ENCODE measurements at places on chromosomes 2 and 18.

- no peak for DNase-seq
Measured at GRCh38 chr2:230593765-230594164, 118.9 kb upstream of the CAB39 start.

DNA sequence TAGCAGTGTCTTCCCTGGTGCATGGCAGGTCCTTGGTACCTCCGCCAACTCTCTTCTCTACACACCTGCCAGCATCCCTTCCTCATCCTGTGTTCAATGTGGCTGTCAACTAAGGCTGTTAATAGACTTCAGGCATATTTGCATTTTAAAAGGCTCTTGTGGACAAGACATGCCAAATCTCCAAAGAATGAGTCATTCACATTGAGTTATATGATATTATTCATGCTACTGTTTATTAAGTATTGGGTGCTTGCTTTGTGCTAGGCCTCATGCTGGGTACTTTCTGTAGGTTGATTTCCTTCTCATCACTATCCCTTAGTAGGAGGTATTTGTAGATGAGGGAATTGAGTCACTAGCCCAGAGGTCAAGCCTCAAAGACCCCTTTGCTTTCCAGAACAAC is 5.2 kb downstream of the MYO1B start:
- DNase-seq: no peak

DNA sequence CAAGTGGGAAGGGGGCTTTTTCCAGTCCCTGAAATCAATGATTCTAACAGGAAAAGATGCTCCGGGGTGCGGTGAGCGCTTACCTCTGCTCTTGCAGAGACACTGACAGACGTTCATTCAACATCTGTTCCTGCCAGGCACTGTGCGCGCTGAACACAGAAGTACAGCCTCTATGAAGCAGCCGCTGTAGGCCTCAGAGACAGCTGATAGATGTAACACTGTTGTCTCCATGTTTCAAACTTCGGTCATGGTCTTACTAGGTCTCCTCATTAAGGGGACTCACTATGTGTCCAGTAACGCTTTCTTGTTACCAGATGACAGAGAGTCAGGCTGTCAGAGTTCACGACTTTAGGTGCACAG is 649 bp upstream of the CLIP4 start:
- no peak for DNase-seq

GRCh38 chr2:208645226-208645625 is 238.6 kb downstream of the PTH2R start:
- DNase-seq: no peak

GRCh38 chr2:116718451-116718850 is 1096.0 kb upstream of the DDX18 start:
- no peak for DNase-seq

- no peak for DNase-seq
Measured at GRCh38 chr2:205637320-205637602, 45.0 kb upstream of the NRP2 start.

GRCh38 chr2:111519071-111519470 is 364.9 kb downstream of the ANAPC1 start:
- DNase-seq: no peak

GRCh38 chr2:88835726-88836125 is 144.3 kb downstream of the RPIA start:
- no peak for DNase-seq

DNA sequence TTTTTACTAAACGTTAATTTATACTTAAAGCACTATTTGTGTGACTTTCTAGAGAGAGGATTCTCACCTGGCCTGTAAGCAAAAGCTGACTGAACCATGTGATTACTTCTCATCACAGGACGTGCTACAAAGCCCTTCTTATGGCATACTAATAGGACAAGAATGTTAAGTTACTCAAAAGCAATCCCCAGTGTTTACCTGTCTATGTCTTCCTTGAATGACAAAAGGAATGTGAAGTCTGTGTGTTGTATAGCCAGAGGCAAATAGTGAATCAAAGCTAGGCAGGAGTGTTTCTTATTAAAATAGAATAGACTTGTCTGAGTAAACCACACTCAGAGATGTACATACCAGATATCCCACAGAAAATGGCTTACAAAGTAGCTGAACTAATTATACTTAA is 1465.5 kb downstream of the SUCLG1 start:
- no peak for DNase-seq

DNA sequence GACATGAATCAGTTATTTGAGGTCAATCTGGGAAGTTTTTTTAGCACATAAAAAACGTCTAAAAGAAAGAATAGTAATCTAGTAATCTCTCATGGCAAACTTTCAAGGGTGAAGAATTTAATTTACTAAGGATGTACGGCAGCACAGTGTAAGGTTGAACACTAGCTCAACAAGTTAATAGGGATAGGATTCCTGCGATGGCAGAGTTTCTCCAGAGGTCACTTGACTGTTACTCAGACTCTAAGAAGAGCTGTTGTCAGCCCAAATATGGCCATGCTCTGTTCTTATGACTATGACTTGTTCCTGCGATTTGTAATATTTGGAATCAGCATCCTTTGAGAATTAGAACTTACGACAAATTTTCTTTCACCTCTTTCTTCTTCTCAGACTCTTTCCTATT is 553.3 kb upstream of the TNP1 start:
- DNase-seq: no peak

DNA sequence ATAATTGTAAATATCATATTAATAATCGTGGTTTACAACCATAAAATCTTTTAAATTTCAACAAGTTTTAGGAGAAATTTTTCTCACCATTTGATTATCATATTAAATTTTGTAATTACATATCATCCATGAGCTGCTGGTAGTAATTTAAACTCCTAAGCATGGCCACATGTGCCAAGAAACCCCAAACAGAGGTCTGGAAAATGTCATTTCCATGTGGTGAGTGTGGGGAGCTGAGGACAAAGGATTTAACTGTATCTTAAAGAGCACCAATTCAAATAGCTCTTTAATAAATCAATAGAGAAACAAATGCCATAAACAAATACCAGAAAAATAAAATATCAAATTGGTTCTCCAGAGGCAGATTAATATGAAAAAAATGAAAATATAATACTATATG is 26.3 kb downstream of the PSME4 start:
- no peak for DNase-seq

DNA sequence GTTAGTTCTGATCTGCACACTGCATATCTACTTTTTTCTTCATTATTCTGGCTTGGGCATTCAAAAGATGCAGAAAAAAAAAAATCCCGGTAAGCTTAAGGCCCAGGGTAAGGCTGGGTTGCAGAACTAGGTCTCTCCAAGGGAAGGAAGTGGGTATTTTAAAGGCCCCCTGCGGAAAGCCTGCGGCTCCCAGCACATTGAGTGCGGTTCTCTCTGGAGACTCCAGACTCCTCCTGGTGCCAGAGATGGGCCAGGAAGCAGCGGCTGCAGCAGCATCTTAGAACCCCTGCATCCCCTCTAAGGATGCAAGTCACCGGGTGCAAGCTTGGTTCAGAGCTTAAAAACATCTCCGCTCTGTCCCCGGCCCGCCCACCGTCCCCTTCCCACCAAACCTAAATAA is 49.5 kb downstream of the TGIF1 start:
- DNase-seq: no peak

- DNase-seq: no peak
Measured at GRCh38 chr2:88136817-88137216, 9.0 kb upstream of the FABP1 start.

DNA sequence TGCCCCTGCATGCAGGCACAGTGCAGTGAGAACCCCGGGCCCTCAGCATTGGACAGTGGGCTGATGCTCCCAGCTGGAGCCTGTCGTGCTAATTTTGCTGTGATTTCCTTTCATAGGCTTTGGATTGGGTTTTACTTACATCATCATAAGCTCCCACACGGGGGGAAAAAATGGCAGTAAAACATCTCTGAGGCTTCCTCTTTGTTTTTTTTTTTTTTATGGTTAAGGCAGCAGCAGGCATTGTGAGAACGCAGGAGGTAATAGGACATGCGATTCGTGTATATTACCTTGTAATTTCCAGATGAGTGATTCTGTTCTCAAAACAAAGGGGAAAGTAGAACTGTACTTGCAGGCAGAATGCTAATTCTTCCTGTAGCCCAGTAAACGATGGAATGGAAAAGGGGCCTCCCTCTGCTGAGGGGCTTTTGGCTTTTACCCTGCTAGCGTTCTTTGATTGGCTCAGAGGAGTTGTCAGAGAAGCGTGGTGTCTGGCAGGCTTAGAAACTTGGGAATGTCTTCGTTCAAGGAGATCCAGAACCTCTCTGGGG is 89.7 kb downstream of the NPAS2 start:
- no peak for DNase-seq

- no peak for DNase-seq
Measured at GRCh38 chr2:94995553-94996304, 29.8 kb upstream of the MAL start.

GRCh38 chr2:43020296-43020695 is 206.1 kb downstream of the ZFP36L2 start:
- DNase-seq: no peak

- DNase-seq: no peak
Measured at GRCh38 chr2:94956797-94957391, 68.6 kb upstream of the MAL start.

DNA sequence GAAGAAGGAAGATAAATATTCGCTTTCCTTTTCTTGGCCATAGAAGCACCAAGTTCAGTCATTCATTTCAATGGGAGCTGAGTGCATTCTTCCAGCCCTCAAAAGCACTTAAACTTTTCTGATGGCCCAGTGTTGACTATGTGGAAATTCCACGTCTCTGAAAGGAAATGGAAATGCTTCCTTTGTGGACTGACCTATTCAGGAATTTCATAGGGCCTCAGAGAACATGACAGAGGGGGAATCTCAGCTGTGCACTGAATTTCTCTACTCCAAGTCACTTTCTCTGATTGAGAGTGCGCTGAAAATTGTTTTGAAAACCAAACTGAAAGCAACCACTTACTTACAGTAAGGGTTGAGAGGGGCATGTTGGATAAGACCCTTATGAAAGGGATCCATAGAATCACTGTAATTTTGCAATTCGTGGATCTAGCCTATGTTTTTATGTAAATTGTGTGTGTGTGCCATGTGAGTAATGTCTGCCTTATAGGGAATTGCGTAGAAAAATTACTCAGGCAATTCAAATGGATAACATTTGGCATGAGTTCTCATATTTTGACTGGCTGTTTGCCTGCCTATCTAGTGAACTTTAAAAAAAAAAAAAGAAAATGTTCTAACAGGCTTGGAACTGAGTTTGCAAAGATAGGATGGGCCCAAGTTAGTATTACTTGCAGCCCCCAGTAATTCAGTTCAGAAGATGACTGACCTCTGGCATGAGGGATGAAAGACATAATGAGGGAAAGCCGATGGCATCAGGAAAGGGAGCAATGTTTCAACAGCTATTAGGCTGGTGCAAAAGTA is 437.0 kb downstream of the PTPRM start:
- no peak for DNase-seq

GRCh38 chr18:56330366-56331110 is 307.9 kb downstream of the TXNL1 start:
- DNase-seq: no peak

DNA sequence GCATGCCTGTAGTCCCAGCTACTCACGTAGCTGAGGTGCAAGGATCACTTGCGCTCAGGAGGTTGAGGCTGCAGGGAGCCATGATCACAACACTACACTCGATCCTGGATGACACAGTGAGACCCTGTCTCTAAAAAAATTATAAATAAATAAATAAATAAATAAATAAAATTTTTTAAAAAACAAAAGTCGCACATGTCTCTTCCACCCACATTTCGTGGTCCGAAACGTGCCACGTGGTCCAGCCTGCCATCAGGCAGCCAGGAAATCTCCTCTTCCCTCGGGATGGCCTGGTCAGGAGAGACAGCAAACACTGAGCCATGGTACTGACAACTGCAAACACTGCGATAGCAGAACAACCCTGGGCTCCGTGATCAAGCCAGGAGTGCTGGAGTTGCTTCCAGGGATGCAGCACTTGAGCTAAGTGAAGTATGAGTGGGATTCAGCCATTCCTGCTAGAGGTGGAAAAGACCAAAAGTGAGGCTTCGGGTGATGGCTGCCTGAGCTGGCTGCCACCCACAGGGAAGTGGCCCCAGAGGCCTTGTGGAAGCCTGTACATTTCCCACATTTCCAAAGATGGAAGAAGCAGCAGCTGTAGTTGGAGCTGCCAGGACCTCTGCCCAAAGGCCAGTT is 193.1 kb downstream of the SMAD2 start:
- DNase-seq: no peak

- no peak for DNase-seq
Measured at GRCh38 chr18:39441648-39442047, 1876.0 kb upstream of the CELF4 start.

- no peak for DNase-seq
Measured at GRCh38 chr18:56083523-56084287, 495.7 kb upstream of the TCF4 start.

GRCh38 chr2:11420671-11421070 is 45.3 kb downstream of the E2F6 start:
- DNase-seq: no peak

GRCh38 chr2:191410646-191411436 is 165.6 kb downstream of the MYO1B start:
- no peak for DNase-seq

DNA sequence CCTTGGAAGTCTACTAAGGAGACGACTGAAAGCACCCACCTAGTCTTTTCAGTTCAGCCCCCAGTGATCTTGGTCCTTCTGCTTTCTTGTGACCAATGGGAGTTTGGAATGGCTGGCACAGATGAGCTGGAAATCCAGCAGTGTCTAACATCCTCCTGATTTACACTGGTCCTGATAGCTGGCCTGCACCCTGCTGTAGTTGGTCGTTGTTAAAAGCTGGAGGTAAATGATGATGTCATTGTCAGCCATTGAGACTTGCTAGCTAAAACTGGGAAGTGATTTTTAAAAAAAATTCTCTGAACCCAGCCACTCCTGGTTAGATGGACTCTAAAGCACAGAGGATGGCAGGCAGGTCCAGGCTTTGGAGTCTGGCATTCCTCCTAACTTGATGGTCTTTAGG is 19.3 kb downstream of the CCT7 start:
- no peak for DNase-seq

DNA sequence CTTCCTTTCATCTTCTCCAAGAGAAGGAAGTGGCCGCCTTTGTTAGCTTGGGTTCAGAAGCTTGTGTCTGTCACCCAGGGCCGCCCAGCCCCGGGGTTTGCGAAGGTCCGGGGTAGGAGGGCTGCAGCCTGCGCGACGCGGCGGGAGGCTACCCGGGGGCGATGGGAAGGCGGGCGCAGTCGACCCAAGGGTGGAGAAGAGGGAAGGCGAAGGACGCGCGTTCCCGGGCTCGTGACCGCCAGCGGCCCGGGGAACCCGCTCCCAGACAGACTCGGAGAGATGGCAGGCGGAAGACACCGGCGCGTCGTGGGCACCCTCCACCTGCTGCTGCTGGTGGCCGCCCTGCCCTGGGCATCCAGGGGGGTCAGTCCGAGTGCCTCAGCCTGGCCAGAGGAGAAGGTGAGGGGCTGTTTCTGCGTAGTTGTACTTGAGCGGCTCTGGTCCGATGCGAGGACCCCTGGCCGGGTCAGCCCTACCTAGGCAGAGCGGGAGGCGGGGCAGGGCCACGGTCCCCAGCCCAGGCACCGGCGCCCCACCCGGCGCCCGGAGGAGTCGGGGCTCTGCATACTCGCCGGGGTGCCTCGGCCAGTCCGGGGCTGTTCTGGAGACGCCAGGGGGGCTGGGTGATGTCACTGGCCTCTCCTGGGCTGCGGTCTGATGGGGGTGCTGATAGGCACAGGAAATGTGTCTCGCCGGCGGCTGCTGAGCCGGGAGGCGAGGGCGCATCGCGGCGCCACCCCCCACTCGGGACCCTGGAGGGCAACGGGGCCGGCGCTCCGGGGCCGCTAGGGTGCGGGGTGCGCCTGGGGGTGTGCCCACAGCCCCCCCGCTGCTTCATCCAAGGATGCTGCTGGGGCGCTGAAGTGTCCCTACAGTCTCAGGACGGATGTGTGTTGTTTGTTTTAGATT is at the start of gene QPCT:
Gene QPCT, plus strand, starts transcription at position 178 of the 909 bp plus-strand sequence. Its CDS starts 102 bp downstream, at position 280.
- DNase-seq: no peak

GRCh38 chr2:240326886-240327285 is 108.6 kb upstream of the GPC1 start:
- no peak for DNase-seq

GRCh38 chr18:38481576-38481975 is 916.0 kb upstream of the CELF4 start:
- DNase-seq: no peak

Data from cerebellar nuclear complex (tissue), 1 donor.